Heart left ventricle (tissue), 16 donors: ENCODE measurements at places on chromosomes 12 and 14. TPM values are rescaled to one million over a fixed set of nuclear protein-coding genes. Genes with fewer than 3 reads are reported as not detected.

GRCh38 chr14:96729889-96730288, 67.3 kb upstream of the VRK1 start:
- H3K27me3 ChIP-seq: no peaks in the 10 kb centered on the region
- no peak overlapping the region for H3K27ac ChIP-seq
- no peaks in the 10 kb centered on the region for H3K36me3 ChIP-seq
- no peak overlapping the region for H3K4me3 ChIP-seq
- no peaks in the 10 kb centered on the region for H3K4me1 ChIP-seq

DNA sequence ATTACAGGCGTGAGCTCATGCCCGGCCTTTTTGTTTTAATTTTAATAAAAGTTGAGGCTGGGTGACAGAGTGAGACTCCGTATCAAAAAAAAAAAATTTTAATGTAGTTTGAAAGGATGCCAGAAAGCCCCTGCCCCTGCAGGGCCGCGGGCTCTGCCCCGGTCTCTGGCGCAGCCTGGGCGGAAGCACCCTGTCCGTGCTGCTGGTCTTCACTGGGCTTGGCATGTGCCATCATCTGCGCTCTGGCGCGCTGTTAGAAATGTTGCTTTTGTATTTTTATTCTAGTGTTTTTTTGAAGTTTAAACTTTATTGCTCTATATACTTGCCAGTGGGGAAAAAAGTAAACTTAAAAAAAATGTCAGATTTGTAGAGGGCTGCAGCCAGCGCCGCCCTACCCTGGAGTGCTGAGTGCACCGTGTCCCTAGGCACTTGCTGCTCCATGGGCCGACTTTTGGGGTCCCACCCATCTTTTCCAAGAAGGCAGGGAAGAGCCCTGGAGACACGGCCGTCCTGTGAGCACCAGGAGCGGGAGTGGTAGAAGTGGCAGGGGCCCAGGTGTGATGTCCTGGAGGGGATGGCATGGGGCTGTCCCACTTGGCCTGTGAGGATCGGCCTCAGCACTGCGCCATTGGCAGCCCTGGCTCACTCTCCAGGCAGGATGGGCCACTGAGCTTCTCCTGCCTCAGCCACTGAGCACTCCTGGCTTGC, 4.0 kb downstream of the MTA1 start:
- peaks cover 39% of the 10 kb centered on the region for H3K4me1 ChIP-seq
- no peak overlapping the region for H3K27ac ChIP-seq
- H3K4me3 ChIP-seq: no peak overlapping the region
- no peak for DNase-seq
- no peaks in the 10 kb centered on the region for H3K27me3 ChIP-seq

DNA sequence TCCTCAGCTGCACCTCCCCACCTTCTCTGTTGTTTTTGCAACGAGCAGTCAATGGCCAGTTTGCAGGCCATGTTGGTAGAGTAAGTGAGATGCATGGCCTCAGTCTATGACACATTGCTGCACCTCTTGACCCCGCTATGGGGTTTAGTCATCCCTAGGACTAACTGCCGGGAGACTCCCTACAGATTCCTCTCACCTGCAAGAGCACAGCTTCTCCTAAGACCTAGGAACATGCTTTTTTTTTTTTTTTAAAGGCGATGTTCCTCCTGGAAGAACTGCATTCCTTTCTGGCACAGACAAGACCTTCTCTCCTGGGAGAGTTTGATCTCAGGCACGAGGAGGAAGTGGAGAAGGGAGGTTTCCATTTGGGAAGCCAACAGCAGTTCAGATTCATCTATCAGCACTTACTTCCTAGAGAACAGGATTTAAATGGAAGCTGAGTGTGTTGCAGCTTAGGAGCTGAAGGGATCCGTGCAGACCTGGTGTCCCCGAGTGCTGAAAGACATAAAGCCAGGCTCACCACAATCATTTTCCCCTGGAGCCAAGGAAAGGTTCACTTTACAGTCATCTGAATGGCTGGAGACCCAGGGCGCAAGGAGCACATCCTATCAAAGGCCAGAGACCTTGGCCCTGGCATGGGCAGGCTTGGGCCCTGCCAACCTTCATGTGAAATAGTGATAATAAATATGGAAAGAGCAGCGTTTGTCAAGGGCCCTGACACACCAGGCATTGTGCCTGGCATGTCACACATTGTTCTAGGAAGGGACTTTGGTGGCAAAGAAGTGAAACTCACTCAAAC, 104.1 kb downstream of the LGMN start:
- H3K36me3 ChIP-seq: no peaks in the 10 kb centered on the region
- H3K27me3 ChIP-seq: no peaks in the 10 kb centered on the region
- no peaks in the 10 kb centered on the region for H3K4me1 ChIP-seq
- no peak overlapping the region for H3K27ac ChIP-seq
- H3K4me3 ChIP-seq: no peak overlapping the region

DNA sequence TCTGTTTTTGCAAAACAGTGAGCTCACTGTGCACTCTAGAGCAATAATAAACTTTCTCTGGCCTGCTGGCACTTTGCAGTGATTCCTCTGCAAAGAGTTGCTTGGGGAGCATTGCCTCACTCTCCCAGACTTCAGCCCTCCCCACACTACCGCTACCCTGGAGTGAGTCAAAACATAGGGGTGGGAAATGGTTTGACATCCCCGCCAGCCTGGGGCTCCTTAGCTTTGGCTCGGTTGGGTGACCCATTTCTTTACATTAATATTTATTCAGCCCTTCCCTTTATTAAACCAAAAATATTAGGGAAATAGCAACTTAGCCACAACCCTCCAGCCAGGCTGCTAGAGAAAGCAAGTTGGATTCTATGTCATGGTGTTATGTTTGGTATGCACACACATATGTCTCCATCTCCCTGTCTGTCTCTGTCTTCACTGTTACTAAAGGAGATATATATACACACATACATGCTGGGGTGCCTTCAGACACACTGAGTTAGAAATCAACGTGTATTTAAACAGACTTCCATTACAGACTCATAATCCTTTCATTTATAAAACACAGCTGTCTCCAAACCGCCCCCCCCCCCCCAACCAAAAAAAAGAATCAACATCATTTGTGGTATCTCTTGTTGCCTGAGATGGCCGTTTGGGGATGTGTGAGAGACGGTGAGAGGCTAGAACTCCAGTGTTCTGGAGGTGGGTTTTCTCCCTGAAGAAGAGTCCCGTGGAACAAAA, 3.4 kb upstream of the IRF2BPL start:
- no peaks in the 10 kb centered on the region for H3K36me3 ChIP-seq
- peaks cover 81% of the 10 kb centered on the region for H3K4me1 ChIP-seq
- H3K27me3 ChIP-seq: no peaks in the 10 kb centered on the region
- DNase-seq: no peak

GRCh38 chr12:77060883-77061240, 4.5 kb downstream of the E2F7 start:
- H3K4me3 ChIP-seq: no peak overlapping the region
- no peak overlapping the region for H3K27ac ChIP-seq
- H3K4me1 ChIP-seq: peaks cover 11% of the 10 kb centered on the region
- peaks cover 6% of the 10 kb centered on the region for H3K27me3 ChIP-seq

GRCh38 chr12:52670961-52671360, 9.2 kb downstream of the KRT1 start:
- no peak for DNase-seq
- H3K36me3 ChIP-seq: no peaks in the 10 kb centered on the region
- peaks cover 4% of the 10 kb centered on the region for H3K27me3 ChIP-seq
- H3K4me1 ChIP-seq: no peaks in the 10 kb centered on the region

The MFAP5 gene
- total RNA-seq: 112 TPM

The CLIP1 gene
- total RNA-seq: 116 TPM

GRCh38 chr12:53560912-53561589, 53.8 kb upstream of the NPFF start:
- H3K4me3 ChIP-seq: no peak overlapping the region
- DNase-seq: no peak
- H3K4me1 ChIP-seq: no peaks in the 10 kb centered on the region

The CFL2 gene
- 412 TPM for total RNA-seq

DNA sequence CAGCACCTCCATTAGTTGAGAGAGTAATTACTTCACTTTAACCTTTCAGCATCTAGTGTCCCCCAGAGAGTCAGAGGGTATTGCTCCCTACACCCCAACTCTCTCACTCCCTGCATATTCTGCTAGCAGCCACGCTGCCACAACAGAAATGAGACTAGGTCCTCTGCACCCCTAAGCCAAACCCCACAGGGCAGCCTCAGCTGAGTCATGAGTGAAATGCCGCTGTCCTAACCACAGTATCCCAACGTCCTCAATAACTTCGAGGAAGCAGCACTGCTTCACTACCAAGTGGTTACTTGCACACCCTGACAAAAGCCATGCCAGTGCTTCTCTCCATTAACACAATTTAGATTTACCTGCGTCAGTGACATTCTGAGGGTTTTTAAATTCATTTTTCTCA, 6.9 kb upstream of the LYZ start:
- no peak for DNase-seq
- H3K4me1 ChIP-seq: no peaks in the 10 kb centered on the region
- H3K27ac ChIP-seq: no peak overlapping the region
- H3K4me3 ChIP-seq: no peak overlapping the region
- H3K27me3 ChIP-seq: no peaks in the 10 kb centered on the region
- no peaks in the 10 kb centered on the region for H3K36me3 ChIP-seq

GRCh38 chr14:99042381-99043266, 229.4 kb downstream of the BCL11B start:
- H3K36me3 ChIP-seq: no peaks in the 10 kb centered on the region
- H3K27me3 ChIP-seq: no peaks in the 10 kb centered on the region
- no peaks in the 10 kb centered on the region for H3K4me1 ChIP-seq
- H3K4me3 ChIP-seq: no peak overlapping the region

- H3K36me3 ChIP-seq: no peaks in the 10 kb centered on the region
- no peaks in the 10 kb centered on the region for H3K27me3 ChIP-seq
- no peak overlapping the region for H3K4me3 ChIP-seq
- no peak for DNase-seq
- H3K27ac ChIP-seq: no peak overlapping the region
Measured at GRCh38 chr14:43360239-43360638, 1146.8 kb downstream of the FSCB start.

DNA sequence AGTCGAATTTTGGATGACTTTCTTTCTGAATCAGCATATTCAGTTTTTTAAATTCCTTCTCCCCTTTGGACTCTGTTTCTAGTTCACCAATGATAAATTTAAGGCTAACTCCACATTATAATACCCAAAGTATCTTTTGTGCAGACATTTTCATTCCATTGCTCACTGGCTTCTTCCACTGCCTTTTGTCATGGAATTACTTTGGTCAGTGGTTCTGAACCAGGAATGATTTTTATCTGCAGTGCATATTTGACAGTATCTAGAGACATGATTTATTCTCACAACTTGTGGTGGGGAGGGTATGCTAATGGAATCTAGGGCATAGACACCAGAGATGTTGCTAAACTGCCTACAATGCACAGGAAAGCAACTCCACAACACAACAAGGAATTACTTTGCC, 234.4 kb upstream of the PRKD1 start:
- no peaks in the 10 kb centered on the region for H3K27me3 ChIP-seq
- H3K27ac ChIP-seq: no peak overlapping the region
- DNase-seq: no peak
- H3K4me1 ChIP-seq: no peaks in the 10 kb centered on the region

The SSTR1 gene
- total RNA-seq: 0.35 TPM

GRCh38 chr12:132385923-132386751, 56.7 kb upstream of the GALNT9 start:
- H3K36me3 ChIP-seq: no peaks in the 10 kb centered on the region
- DNase-seq: no peak
- H3K4me3 ChIP-seq: no peak overlapping the region
- H3K27me3 ChIP-seq: peaks cover 31% of the 10 kb centered on the region

The RD3L gene
- 12.4 TPM for total RNA-seq

DNA sequence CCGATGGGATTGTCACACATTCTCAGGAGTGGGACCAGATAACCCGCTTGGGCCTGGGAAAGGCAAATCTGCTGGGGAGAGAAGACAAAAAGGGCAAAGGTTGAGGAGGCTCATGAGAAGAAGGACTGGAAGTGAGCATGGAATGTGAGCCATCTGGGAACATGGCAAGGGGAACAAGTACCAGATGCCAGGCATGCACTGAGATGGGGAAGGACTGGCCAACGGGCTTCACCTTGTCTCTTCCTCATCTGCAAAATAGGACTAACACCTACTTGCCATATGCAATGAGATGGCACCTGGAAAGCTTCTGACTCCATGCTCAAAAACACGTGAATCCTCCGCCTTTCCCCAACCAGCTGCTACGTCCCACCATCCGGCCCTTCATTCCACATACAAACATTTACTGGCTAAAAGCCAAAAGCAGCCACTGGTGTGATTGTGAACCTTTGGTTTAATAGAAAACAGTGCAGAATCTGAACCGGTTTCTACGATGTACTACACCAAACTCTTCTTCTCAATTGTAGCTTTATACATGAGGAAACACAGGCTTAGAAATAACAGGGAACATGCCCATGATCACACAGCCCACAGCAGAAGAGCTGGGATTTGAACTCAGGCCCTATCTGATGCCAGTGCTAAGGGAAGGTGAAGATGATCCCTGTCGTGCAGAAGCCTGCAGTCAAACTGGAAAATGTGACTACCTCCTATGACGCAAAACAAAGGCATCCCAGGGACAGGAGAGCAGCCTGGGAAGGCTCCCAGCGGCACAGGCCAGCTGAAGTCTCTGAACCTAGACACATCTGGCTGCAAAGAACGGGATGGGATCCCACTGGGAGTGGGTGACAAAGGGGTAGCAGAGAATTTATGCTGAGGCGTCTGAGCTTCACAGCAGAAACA, 112.1 kb downstream of the TTC7B start:
- DNase-seq: no peak
- H3K4me3 ChIP-seq: no peak overlapping the region
- no peaks in the 10 kb centered on the region for H3K36me3 ChIP-seq

GRCh38 chr12:91183551-91183950, 934 bp upstream of the DCN start:
- H3K27me3 ChIP-seq: no peaks in the 10 kb centered on the region
- peak overlapping the region; percentile 70 for H3K27ac ChIP-seq
- H3K4me3 ChIP-seq: peak overlapping the region; percentile 49
- H3K4me1 ChIP-seq: no peaks in the 10 kb centered on the region
- no peak for DNase-seq

GRCh38 chr12:6189028-6189427, 11.2 kb upstream of the CD9 start:
- peaks cover 4% of the 10 kb centered on the region for H3K4me1 ChIP-seq
- H3K27me3 ChIP-seq: no peaks in the 10 kb centered on the region
- H3K4me3 ChIP-seq: no peak overlapping the region
- no peak for DNase-seq
- no peaks in the 10 kb centered on the region for H3K36me3 ChIP-seq

DNA sequence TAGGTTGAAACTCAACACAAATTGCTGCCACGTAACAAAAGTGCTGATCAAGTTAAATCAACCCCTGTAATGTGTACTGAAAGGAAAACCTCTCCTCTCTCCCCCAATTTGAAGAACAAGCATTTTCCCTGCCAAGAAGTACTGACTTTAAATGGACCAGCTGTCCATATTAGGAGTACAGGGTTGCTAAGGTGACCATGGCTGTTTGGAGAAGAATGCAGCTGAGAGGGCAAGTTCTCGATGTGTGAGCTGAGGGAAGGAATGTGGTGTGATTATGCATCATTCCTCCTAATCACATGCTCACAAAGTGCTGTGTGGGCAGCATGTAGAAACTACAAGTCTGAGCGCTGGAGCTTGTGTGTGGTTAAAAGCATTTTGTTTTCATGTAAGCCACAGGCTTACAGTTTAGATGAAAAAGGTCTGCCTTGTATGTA, 50.9 kb upstream of the CCT2 start:
- H3K27me3 ChIP-seq: no peaks in the 10 kb centered on the region
- H3K27ac ChIP-seq: peak overlapping the region; percentile 60
- H3K4me1 ChIP-seq: peaks cover 17% of the 10 kb centered on the region
- H3K4me3 ChIP-seq: no peak overlapping the region
- DNase-seq: peak; percentile 51
- H3K36me3 ChIP-seq: no peaks in the 10 kb centered on the region

- no peak overlapping the region for H3K27ac ChIP-seq
- H3K4me1 ChIP-seq: no peaks in the 10 kb centered on the region
Measured at GRCh38 chr12:99387661-99388060, 259.9 kb upstream of the GARIN6 start.
